ENCODE measurements at places on chromosomes 12 and 14.

- H3K27ac ChIP-seq: no peak overlapping the region
- H3K4me1 ChIP-seq: no peaks in the 10 kb centered on the region
These were observed 114.5 kb downstream of the DACT1 start for GRCh38 chr14:58752289-58752688.

- no peaks in the 10 kb centered on the region for H3K27me3 ChIP-seq
- H3K4me1 ChIP-seq: no peaks in the 10 kb centered on the region
- H3K27ac ChIP-seq: no peak overlapping the region
- no peak overlapping the region for H3K4me3 ChIP-seq
- H3K36me3 ChIP-seq: no peaks in the 10 kb centered on the region
- DNase-seq: no peak
These were observed 442.5 kb downstream of the CCER1 start for GRCh38 chr12:90512518-90512917.

GRCh38 chr14:60396718-60397343, 89.0 kb downstream of the C14orf39 start:
- no peak overlapping the region for H3K4me3 ChIP-seq
- H3K36me3 ChIP-seq: no peaks in the 10 kb centered on the region
- no peaks in the 10 kb centered on the region for H3K27me3 ChIP-seq
- no peaks in the 10 kb centered on the region for H3K4me1 ChIP-seq

GRCh38 chr12:2049604-2050540, 2.9 kb upstream of the CACNA1C start:
- no peak for DNase-seq

GRCh38 chr12:54390668-54391551, 6.4 kb upstream of the ZNF385A start:
- no peaks in the 10 kb centered on the region for H3K27me3 ChIP-seq
- no peak for DNase-seq
- peak overlapping the region; percentile 40 for H3K4me3 ChIP-seq
- H3K27ac ChIP-seq: no peak overlapping the region

- H3K36me3 ChIP-seq: no peaks in the 10 kb centered on the region
- no peak for DNase-seq
- H3K4me3 ChIP-seq: no peak overlapping the region
These were observed 990.2 kb upstream of the ATXN7L3B start for GRCh38 chr12:73547421-73547820.

- H3K27me3 ChIP-seq: no peaks in the 10 kb centered on the region
- H3K27ac ChIP-seq: no peak overlapping the region
- no peak overlapping the region for H3K4me3 ChIP-seq
- no peak for DNase-seq
These were observed 89.1 kb upstream of the ZDHHC17 start for GRCh38 chr12:76674669-76675315.

GRCh38 chr14:105060751-105061427, 4.3 kb downstream of the GPR132 start:
- no peaks in the 10 kb centered on the region for H3K4me1 ChIP-seq
- H3K4me3 ChIP-seq: no peak overlapping the region

- peak overlapping the region; percentile 20 for H3K27ac ChIP-seq
- peaks cover 11% of the 10 kb centered on the region for H3K4me1 ChIP-seq
- DNase-seq: no peak
- H3K27me3 ChIP-seq: no peaks in the 10 kb centered on the region
- no peaks in the 10 kb centered on the region for H3K36me3 ChIP-seq
These were observed 68.5 kb upstream of the HOXC13 start for GRCh38 chr12:53870117-53870516.

GRCh38 chr12:57069523-57069922, 9.1 kb downstream of the NEMP1 start:
- no peak overlapping the region for H3K4me3 ChIP-seq
- H3K36me3 ChIP-seq: peaks cover 21% of the 10 kb centered on the region
- no peaks in the 10 kb centered on the region for H3K27me3 ChIP-seq
- no peaks in the 10 kb centered on the region for H3K4me1 ChIP-seq

DNA sequence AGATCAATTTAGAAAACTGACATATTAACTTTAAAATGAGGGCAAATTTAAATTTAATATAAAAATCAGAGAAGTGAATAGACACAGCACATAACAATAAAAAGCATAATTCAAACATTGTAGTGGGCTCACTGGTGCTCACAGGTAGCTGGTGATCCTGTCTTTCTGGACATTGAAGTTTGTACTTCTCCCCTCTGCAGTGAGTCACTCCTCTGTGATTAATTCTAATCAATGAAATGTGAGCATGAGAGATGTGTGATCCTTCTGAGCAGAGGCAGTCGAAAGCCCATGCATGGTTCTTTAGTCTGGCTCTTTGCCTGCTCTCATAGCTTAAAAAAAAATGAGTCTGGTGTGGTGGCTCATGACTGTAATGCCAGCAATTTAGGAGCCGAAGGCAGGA, 59.0 kb upstream of the RERGL start:
- H3K27me3 ChIP-seq: no peaks in the 10 kb centered on the region
- no peak overlapping the region for H3K4me3 ChIP-seq
- H3K36me3 ChIP-seq: no peaks in the 10 kb centered on the region

GRCh38 chr12:12734054-12734453, 16.9 kb downstream of the CDKN1B start:
- H3K36me3 ChIP-seq: no peaks in the 10 kb centered on the region
- DNase-seq: no peak
- peaks cover 39% of the 10 kb centered on the region for H3K4me1 ChIP-seq
- peak overlapping the region; percentile 47 for H3K4me3 ChIP-seq
- H3K27ac ChIP-seq: peak overlapping the region; percentile 98

- no peak overlapping the region for H3K4me3 ChIP-seq
- H3K4me1 ChIP-seq: no peaks in the 10 kb centered on the region
- H3K36me3 ChIP-seq: no peaks in the 10 kb centered on the region
- no peaks in the 10 kb centered on the region for H3K27me3 ChIP-seq
- DNase-seq: no peak
- no peak overlapping the region for H3K27ac ChIP-seq
These were observed 10.1 kb downstream of the TMEM132D start for GRCh38 chr12:129893691-129894090.

GRCh38 chr12:27394676-27395075, 51.9 kb upstream of the SMCO2 start:
- H3K27ac ChIP-seq: no peak overlapping the region
- no peak for DNase-seq
- H3K27me3 ChIP-seq: no peaks in the 10 kb centered on the region
- H3K4me3 ChIP-seq: no peak overlapping the region

GRCh38 chr14:92531106-92531873, 17.7 kb downstream of the RIN3 start:
- no peak overlapping the region for H3K4me3 ChIP-seq
- no peaks in the 10 kb centered on the region for H3K4me1 ChIP-seq
- H3K27me3 ChIP-seq: no peaks in the 10 kb centered on the region
- no peak for DNase-seq
- H3K36me3 ChIP-seq: no peaks in the 10 kb centered on the region
- H3K27ac ChIP-seq: no peak overlapping the region

DNA sequence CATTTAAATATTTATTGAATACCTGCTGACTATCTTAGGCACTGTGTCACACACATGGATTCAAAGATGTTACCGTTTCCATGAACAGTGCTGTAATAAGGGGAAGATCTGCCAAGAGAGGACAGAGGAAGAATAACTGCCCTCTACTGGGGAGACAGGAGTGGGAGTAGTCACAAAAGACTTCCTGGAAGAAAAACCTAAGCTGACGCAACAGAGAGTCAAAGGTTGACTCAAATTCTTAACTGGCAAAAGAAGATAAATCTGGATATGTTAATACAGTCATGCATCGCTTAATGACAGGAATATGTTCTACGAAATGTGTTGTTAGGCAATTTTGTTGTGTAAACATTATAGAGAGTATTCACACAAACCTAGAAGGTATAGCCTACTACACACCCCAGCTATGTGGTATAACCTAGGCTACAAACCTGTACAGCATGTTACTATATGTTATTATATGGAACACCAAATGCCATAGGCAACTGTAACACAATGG, 51.5 kb downstream of the DCAF5 start:
- no peaks in the 10 kb centered on the region for H3K4me1 ChIP-seq
- H3K4me3 ChIP-seq: no peak overlapping the region
- DNase-seq: no peak
- no peaks in the 10 kb centered on the region for H3K27me3 ChIP-seq

DNA sequence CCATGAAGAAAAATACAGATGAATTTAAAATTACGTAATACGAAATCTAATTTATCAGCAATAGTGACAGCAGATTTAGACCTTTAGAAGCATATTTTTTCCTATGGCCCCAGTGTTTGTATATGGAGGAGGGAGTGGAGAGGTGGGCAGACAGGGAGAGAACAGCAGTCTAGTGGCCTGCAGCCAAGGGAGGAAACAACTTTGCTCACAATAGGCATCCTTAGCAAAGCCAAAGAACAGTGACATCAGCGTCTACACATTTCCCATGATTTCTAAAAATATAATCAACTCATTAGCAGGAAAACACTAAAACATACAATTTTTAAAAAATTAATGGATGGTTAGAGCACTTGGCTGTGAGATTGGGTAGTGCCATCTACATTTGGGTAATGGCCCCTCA, 622.6 kb upstream of the ATP2B1 start:
- H3K4me1 ChIP-seq: no peaks in the 10 kb centered on the region
- no peak for DNase-seq
- H3K4me3 ChIP-seq: no peak overlapping the region
- H3K36me3 ChIP-seq: no peaks in the 10 kb centered on the region
- no peaks in the 10 kb centered on the region for H3K27me3 ChIP-seq

DNA sequence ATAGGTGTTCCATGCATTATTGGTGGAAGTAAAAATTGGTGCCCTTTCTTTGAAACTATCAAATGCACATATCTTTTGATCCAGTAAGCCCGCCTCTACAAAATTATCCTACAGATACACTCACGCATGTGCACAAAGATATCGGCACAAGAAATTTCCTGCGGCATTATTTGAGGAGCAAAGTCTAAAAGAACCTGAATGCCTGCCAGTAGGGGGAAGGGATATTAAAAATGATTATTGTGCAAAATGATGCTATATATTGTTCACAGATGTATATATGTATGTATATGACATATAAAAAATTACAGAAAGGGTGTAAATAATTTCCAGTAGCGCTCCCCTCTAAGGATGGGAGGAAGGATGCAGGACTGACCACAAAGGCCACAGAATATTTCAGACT, 24.7 kb upstream of the ADIPOR2 start:
- H3K27me3 ChIP-seq: no peaks in the 10 kb centered on the region
- H3K27ac ChIP-seq: no peak overlapping the region
- H3K36me3 ChIP-seq: no peaks in the 10 kb centered on the region
- no peak overlapping the region for H3K4me3 ChIP-seq

DNA sequence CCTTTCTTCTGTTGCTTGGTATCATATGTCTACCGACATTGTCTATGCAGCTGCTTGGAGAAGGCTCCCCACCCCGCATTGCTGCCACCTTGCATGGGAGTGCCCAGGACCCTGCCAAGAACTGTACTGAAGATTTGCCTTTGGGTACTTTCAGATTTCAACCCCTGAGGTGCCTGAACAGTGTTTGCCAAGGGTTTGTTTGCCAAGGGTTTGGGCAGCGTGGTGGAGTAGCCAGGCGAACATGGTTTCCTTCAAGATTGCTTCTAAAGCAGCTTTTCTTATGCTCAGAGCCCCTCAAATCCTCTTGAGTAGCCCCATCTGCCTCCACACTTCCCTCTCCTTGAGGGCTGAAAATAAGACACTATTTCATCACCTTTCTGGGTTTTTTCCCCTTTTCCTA, 25.3 kb upstream of the CRY1 start:
- H3K4me3 ChIP-seq: no peak overlapping the region
- no peak for DNase-seq
- no peak overlapping the region for H3K27ac ChIP-seq
- peaks cover 49% of the 10 kb centered on the region for H3K27me3 ChIP-seq
- no peaks in the 10 kb centered on the region for H3K4me1 ChIP-seq

DNA sequence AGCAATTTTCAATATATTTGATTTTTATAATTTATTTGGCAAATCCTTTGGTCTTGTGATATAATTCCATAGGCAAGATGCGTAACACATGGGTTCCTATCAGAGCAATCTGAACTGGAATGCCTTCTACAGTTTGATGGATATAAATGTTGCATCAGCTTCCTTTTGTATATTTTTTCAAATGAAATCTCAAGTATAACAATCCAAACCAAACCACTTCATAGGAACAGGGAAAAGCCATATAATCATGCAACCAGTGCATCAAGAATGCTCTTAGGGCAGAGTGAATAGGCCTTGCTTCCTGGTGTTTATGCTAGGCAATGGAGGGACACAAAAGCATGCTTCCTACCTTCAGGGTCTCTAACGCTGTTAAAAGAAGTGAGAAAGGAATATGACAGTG, 34.5 kb downstream of the EFCAB11 start:
- no peaks in the 10 kb centered on the region for H3K4me1 ChIP-seq
- H3K36me3 ChIP-seq: no peaks in the 10 kb centered on the region
- DNase-seq: no peak
- no peak overlapping the region for H3K27ac ChIP-seq
- H3K27me3 ChIP-seq: no peaks in the 10 kb centered on the region

- H3K4me3 ChIP-seq: no peak overlapping the region
- no peaks in the 10 kb centered on the region for H3K36me3 ChIP-seq
- no peaks in the 10 kb centered on the region for H3K27me3 ChIP-seq
These were observed 28.0 kb downstream of the JAG2 start for GRCh38 chr14:105140581-105140980.

GRCh38 chr14:56126637-56126913, 8.4 kb downstream of the PELI2 start:
- H3K27ac ChIP-seq: no peak overlapping the region
- DNase-seq: no peak

DNA sequence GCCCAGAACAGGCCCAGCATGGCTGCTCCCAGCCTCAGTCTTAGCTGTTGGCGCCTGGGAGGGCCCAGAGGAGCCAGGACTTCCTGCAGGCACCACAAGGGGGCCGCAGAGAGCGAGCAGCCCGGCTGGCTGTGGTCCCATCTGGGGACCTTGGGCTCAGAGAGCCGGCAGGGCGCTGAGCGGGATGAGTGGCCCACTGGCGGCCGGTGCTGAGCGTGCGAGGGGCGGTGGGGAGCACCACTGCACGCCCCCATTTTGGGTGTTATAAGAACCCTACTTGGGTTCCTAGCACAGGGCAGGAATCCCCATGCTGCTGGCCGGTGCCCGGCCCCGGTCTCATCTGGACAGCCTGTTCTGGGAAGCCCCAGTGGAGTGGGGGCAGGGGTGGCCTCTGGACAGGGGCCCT, 25.9 kb upstream of the CRIP2 start:
- H3K36me3 ChIP-seq: no peaks in the 10 kb centered on the region
- peak; percentile 7 for DNase-seq
- no peaks in the 10 kb centered on the region for H3K4me1 ChIP-seq

GRCh38 chr12:3049611-3050249, 27.4 kb upstream of the TSPAN9 start:
- H3K4me3 ChIP-seq: no peak overlapping the region
- no peaks in the 10 kb centered on the region for H3K4me1 ChIP-seq
- H3K27ac ChIP-seq: no peak overlapping the region
- no peaks in the 10 kb centered on the region for H3K36me3 ChIP-seq

DNA sequence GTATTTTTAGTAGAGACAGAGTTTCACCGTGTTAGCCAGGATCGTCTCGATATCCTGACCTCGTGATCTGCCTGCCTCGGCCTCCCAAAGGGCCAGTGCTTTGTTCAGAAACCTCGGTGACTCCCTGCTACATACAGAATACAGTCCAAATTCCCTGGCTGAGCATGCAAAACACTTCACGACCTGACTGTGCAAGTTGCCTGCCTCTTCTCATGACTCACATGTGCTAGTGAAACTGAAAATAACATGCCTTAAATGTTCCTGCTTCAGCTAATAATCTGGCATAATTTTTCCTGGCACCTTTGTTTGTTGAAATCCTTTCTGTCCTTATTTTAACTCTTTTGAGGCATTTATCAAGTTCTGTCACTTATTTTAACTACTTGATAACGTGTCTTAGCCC, 8.2 kb downstream of the DMAC2L start:
- H3K36me3 ChIP-seq: peaks cover 3% of the 10 kb centered on the region
- H3K27ac ChIP-seq: no peak overlapping the region
- H3K27me3 ChIP-seq: no peaks in the 10 kb centered on the region

Data from Panc1 (cell line).